AG04450 (cell line): ENCODE measurements at places on chromosomes 5 and 9.

DNA sequence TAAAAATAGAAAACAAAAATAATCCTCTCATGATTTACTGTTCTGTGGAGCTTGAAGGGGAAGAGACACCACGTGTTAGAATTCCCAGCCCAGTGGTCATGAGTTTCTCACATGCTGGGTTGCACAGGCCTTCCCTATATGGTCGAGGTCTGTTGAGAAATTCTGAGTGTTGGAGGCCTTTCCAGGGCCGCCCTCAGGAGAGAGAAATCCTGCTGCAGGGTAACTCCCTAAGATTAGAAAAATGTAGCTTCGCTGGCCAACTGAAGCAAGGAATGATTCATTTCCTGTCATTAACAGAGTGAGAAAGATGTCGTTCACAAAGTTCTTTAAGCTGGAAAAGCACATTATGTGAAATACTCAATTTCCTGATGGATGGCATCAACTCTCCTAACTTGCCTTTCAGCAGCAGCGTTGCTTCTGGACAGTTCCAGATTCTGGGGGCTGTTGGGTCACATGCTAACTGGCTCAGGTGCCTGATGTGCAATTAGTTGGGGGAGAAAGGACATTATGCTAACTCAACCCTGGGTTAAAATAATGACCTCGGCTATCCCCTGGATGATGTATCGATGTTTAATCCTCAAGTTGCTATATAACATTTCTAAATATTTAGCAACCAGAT, 104.8 kb upstream of the CD180 start:
- peak; percentile 30 for DNase-seq

- no peak for DNase-seq
Measured at GRCh38 chr9:19967888-19968459, 179.1 kb upstream of the SLC24A2 start.

GRCh38 chr9:1612886-1613285, 402.3 kb upstream of the SMARCA2 start:
- DNase-seq = no peak

DNA sequence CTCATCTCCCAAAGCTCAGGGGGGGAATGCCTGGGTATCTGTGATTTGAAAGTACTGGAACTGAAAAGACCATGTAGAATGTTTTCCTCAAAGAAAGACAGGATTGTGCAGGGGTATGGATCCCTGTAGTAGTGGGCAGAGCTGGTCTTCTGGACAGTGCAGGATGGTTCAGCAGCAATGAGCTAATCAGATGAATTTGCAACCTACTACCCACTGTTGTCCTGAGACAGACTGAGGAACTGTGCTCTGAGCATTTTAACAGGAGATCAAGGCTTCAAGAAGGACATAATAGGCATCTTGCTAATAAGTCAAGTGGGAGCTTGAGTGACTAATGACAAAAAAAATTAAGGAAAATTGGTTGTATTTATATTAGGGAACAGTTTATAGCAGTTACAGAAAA, 61.7 kb downstream of the FYB1 start:
- DNase-seq = no peak

- DNase-seq = no peak
Measured at GRCh38 chr9:112556497-112557442, 70.1 kb downstream of the KIAA1958 start.

GRCh38 chr5:82586181-82586580, 308.0 kb upstream of the RPS23 start:
- no peak for DNase-seq

- no peak for DNase-seq
Measured at GRCh38 chr5:96236051-96236450, 197.0 kb downstream of the PCSK1 start.

GRCh38 chr9:120659676-120660075, 54.6 kb downstream of the MEGF9 start:
- DNase-seq = no peak

DNA sequence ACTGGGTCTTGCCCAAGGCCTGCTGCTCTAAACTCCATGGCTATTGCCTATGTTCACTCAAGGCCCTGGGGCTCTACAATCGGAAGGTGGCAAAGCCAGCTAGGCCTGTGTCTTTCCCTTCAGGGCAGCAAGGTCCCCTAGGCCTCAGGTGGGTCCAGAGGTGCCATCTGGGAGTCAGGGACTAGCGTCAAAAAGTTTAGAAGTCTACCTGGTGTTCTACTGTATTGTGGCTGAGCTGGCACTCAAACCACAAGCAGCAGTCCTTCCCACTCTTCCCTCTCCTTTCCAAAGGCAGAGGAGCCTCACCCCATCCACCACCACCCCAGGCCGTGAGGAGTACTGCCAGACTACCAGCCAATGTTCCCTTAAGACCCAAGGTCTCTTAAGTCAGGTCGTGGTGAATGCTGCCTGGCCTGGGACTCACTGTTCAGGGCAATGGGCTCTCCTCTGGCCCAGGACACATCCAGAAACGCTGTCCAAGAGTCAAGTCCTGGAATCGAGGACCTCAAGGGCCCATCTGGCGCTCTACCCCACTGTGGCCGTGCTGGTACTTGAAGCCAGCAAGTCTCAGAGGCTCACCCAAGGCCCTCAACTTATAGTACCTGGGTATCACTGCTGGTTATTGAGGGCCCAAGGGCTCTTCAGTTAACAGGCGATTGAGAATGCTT, 13.0 kb upstream of the SARDH start:
- DNase-seq = no peak

- DNase-seq = no peak
Measured at GRCh38 chr9:36031774-36032555, 4.7 kb upstream of the RECK start.
